Activated effector memory CD4-positive, alpha-beta T cell treated with Interleukin-2 at 50 U/mL for 16 hours (primary cell): ENCODE measurements at places on chromosomes 13 and 19.

DNA sequence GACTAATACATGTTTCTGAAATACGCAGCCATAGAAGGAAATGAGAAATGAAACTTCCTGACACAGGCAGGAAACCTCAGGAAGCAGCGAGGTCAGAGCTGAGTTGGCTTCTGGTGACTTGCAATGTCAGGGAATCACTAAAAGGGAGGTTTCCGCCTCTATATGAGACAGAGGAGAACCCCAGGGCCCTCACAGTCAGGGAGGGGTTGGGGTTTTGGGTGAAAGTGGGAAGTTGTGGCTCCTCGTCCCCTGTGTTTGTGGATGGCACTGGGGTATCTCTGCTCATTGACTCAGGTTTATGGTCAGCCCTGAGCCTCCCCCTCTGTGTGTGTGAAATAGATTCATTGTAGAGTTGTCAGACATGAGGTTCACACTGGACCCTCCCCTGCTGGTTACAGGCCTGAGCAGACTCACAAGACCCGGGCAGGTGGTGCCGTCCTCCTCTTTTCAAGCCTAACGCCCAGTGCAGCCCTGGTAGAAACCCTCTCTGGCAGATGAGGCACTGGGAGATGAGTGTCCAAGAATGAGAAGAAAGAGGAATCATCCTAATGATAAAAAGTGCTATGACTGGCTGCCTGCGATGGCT, 5.5 kb upstream of the LILRA6 start:
- no peak for DNase-seq

- no peak for DNase-seq
Observed at GRCh38 chr19:13122275-13122878, 4.3 kb downstream of the NACC1 start.

DNA sequence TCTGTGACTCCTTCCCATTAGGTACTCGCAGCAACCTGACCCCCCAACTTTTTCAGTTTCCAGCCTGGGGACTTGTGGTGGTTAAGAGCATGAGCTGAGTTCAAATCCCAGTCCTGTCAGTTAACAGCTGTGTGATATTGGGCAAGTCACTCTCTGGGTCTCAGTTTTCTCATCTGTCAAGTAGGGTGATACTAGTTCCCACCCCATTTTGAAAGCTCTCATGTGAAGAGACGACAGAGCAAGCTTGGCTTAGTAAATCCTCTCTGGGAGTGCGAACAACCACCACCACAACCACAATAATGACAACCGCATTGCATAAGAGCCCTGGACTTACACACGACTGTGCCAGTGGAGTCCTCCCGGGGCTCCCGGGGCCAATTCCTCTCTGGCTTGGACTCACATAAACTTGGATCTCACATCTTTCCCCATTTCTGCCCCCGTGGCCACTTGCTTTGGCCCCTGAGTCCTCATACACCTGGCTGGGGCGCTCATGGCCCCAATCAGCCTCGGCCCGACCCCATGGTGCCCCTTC, 454 bp downstream of the BLVRB start:
- no peak for DNase-seq

DNA sequence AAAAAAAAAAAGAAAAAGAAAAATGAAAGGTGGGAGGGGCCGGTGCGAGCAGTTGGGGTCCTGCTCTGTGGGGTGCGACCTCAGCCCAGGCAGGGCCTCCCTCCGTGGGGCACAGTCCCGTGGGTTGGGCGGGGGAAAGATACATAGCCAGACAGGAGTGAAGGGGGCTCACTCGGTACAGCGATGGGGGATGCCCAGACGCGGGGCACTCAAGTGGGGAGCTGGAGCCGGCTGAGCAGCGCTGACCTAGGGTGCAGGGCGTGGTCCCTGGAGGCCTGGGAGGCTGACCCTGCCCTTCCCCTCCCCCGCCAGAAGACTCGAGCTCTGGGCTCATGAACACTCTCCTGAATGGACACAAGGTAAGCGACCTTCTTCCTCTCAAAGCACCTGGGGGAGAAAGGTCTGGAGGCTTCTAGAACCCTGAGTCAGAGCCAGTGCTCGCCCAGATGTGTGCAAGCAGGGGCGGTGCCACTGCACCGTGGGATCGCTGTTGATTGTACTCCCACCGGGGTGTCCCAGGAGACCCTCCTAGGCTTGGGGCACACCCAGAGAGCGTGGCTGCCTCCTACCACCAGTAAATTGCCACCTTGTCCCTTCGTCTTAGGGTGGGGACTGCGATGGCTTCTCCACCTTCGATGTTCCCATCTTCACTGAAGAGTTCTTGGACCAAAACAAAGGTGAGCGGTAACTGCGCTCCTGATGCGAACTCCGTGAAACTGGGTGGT, 3.4 kb downstream of the HMG20B start:
- DNase-seq, result no peak

DNA sequence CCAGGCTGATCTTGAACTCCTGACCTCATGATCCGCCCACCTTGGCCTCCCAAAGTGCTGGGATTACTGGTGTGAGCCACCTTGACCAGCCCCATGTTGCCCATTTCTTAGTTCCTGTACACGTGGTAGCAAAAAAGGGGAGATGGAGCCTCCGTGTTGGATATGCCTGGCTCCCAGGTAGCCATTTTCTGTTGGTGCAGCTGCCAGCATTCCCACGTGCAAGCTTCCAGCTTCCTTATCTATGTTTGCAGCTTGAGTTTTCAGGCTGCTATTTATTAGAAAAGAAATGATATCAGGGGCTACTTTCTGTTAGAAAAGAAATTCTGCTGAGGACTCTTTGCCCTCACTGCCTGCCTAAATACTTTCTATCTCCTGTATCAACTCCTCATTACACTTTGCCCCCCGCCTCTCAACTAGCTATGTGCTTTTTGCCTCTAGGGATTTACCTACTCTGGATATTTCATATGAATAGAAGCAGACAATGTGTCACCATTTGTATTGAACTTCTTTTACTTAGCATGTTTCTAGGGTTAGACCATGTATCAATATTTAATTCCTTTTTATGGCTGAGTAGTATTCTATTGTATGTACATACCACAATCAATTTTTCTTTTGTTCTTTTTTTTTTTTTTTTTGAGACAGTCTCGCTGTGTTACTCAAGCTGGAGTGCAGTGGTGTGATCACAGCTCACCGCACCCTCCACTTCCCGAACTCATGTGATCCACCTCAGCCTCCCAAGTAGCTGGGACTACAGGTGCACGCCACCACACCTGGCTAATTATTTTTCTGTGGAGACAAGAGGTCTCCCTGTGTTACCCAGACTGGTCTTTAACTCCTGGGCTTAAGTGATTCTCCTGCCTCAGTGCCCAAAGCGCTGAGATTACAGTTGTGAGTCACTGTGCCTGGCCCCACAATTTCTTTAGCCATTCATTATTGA, 3.4 kb upstream of the TMED1 start:
- no peak for DNase-seq

GRCh38 chr13:60066226-60066625, 97.5 kb downstream of the DIAPH3 start:
- DNase-seq, result no peak

GRCh38 chr13:21739771-21740170, 68.9 kb downstream of the FGF9 start:
- no peak for DNase-seq

DNA sequence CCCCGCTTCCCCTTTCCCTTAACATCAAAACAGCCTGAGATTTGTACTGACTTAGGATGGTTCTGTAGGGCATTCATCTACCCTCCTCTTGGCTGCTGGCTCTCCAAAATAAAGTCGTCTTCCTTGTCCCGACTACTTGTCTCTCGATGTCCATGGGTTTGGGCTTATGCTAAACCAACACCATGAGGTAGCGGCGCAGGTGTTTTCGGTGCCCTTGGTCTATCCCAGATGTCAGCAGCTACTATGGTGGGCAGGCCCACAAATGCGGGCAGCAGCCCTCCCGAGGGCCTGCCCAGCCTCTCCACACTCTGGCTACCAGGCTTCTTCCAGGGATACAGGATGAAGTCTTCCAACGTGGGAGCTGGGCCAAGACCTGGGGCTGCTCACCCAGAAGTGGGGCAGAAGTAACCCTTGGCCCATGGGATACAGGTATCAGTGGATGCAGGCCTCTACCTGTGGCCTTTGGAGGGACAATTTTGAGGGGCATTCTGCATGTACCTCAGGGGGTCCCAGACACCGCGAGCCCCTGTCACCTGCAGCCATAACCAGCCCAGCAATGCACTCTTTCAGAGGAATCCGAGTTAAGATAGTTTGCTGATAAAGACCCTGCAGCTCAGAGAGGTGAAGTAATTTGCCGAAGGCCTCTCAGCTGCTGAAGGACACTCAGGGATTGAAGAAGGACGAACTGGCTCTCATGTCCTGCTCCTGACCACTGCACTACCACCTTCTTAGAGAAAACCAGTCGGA, 47.8 kb upstream of the VSTM2B start:
- no peak for DNase-seq

GRCh38 chr19:16367261-16367683, 42.6 kb downstream of the KLF2 start:
- DNase-seq, result peak; percentile 56

- DNase-seq, result no peak
Observed at GRCh38 chr13:102945886-102946285, 100.1 kb downstream of the ERCC5 start.
